ENCODE measurements at places on chromosomes 11 and 22.

DNA sequence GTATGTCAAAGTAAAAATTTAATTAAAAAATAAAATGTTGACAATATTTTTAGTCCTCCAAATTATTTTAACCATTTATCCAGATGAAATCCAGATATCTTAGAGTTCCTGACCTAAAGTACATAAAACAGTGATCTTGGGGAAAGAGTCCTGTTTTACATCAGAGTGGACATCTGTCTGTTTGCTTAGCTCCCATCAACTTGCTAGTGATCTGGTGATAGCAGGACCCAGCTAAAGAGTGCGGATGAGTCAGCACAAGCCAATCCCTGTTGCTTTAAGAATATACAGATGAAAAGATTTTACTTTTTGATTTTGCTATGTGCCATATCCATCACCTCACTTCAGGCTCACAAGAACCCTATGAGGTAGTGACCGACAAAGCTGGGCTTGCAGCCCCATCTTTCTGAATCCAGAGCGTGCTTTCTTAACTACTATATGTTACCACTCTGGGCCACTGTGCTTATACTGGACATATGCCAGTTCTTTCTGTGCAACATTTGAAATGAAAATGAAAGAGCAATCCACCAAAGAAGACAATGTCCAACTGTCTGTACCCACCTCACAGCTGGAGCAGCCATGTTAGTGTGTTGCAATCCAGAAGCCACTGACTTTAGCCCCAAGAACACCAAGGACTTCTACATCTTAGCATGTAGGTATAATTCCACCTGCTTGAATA lies 167.6 kb upstream of the SESN3 start:
- DNase-seq, result no peak

DNA sequence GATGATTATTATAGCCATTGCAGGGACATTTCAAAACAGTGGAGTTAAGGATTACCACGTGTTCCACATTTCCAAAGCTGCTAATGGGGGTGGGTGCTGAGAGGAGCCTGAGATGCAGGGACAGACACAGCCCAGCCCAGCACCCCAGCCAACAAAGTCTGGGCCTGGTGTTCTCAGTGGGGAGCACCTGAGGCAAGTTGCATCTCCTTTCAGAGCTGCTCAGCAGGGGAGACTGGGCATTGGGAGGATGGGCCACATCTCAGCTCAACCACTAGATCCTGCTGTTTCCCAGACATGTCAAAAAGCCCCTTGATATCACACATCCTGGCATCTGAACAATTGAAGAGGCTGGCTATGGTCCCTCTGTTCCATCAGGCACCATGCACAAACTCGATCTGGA lies 458.0 kb upstream of the KIRREL3 start:
- no peak for DNase-seq

DNA sequence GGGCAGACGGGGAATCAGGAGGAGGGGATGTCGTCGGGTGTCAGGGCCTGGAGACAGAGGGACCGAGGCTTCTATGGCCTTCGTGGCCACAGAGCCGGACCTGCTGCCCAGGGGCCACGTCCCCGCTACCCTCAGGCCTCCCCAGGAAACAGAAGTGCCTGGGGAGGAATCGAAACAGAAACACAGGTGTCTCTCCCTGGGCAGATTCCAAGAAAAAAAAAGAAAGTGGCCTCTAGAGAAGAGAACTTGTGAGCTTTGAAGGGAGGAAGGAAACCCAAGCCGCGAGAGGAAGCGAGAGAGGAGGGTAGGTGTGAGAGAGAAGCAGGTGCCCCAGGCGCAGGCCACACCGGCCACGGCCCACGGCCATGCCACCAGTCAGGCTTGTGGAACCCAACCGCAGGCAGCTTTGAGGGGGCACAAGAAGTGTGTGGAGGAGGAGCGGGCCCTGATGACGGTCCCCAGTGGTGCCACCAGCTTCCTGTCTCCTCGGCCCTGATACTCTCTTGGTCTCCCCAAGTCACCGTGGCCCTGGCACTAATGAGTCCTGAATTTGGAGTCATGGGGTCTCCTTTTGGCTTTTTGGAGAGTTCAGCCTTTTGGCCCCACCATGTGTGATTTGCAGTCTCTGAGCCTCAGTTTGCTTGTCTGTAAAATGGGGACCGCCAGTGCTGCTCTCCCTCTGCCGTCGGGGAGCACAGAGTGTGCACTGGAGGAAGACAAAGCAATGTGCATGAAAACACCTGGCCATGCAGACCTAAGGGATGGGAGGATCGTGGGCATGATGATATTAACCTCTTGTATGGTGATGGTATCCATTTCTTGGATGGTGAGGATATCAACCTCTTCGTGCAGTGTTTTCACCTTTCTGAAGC lies 25.2 kb downstream of the LIF start:
- peak; percentile 56 for DNase-seq

DNA sequence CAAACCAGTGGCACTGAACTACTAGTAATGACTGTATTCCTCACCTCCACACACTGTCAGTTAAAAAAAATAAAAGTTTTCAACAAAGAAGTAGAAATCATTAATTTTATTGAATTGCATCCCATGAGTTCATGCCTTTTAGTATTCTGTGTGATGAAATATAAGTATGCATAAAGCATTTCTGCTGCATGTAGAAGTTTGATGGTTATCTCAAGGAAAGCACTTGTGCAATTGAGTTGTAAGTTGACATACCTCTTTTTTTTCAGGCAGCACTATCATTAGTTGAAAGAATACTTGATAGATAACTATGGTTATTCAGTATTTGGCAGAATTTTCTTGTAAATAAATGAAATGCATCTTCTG lies 104.4 kb downstream of the STIM1 start:
- DNase-seq, result no peak

DNA sequence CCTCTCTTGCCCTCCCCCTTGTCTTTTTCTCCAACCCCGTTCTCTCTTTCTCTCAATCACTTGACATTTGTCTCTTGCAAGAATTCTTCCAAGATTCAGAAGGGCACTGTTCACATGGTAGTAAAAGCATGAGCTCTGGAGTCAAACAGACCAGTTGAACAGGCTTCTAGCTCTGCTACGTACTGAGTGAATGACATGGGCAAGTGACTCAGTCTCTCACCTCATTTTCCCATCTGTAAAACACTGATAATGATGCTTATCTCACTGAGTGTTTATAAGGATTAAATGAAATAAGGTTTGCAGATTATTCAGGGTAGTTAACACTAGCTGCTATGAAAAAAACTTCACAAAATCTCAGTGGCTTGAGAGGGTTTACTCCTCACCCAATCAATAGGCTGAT lies 5.9 kb upstream of the IL10RA start:
- no peak for DNase-seq

DNA sequence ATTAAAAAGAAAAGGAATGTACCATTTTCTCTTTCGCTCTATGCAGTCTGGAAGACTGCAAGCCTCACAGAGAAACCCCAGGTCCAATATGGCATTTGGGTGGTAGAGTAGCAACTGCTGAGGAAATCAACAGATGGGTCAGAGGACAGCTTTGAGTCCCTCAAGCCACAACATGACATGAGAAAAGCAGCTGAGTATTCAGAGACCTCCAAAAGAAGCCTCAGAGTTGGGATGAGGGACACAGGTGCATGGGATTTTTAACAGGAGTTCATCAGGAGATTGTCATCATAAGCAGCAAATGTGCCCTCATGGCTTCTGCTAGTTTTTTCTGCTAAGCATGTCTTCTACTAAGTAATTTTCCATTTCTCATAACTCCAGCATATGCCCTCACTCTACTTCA lies 111.6 kb downstream of the BLID start:
- no peak for DNase-seq

GRCh38 chr11:23932485-23932898 lies 564.4 kb upstream of the LUZP2 start:
- DNase-seq, result no peak

GRCh38 chr22:29309332-29310064 lies 3.0 kb downstream of the GAS2L1 start:
- no peak for DNase-seq

- peak; percentile 60 for DNase-seq
These were observed 5.6 kb upstream of the SH3BP1 start for GRCh38 chr22:37633625-37634416.

GRCh38 chr22:50684501-50684900 lies 11.9 kb downstream of the SHANK3 start:
- no peak for DNase-seq

- DNase-seq, result no peak
These were observed 3.1 kb downstream of the MAPK8IP2 start for GRCh38 chr22:50603511-50604255.

- no peak for DNase-seq
These were observed 45.5 kb upstream of the MICAL2 start for GRCh38 chr11:12064954-12065280.

DNA sequence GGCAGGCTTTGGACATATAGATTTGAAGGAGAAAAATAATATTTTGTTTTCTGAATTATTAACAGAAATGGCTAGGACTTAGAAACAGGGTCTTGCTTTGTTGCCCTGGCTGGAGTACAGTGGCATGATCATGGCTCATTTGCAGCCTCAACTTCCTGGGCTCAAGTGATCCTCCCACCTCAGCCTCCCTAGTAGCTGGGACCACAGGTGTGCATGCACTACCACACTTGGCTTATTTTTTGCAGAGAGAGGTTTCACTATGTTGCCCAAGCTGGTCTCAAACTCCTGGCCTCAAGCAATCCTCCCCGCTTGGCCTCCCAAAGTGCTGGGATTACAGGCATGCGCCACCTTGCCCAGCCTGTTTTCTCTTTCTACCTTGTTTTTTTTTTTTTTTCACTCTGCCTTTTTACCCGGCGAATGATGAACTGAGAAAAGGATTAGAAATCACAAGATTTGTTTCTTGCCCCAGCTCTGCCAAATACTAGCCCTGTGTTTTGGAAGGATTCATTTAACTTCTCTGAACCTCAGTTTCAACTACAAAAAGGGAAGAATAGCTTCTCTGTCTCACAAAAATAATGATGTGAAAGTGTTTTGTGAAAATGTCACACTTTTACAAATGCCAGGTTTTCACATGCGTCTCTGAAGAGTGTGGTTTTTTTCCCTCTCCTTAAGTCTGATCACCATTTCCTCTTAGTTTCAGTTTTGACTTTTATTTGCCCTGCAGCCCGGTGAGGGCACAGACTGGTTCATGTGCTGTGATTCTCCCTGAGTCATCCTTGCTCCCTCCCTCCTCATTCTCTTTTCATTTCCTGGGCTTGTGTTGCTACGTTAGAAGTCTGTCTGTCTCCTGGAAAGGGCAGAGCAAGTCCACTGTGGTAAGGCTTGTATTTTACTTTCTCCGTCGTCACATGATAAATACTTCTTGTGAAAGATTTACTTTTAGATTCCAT lies 67.7 kb downstream of the BCL2L13 start:
- DNase-seq, result peak; percentile 89

GRCh38 chr11:12587333-12587991 lies 86.8 kb upstream of the TEAD1 start:
- no peak for DNase-seq

DNA sequence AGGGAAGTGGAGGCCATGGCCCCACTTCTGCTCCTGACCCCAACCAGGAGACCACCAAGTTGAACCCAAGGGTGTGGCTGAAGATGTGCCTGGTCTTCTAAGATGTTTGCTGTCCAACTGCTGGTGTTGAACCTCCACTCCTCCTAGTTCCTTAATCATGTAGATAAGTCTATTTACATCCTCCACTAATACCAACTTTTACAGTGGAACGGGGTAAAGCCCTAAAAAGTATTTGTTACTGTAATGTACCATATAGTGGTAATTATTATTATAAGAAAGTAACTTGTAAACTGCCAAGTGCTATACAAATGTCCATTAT lies 19.0 kb upstream of the RASSF10 start:
- no peak for DNase-seq

Data from GM12878 (cell line).